HAP-1 (cell line): ENCODE measurements at places on chromosomes 2 and 18.

DNA sequence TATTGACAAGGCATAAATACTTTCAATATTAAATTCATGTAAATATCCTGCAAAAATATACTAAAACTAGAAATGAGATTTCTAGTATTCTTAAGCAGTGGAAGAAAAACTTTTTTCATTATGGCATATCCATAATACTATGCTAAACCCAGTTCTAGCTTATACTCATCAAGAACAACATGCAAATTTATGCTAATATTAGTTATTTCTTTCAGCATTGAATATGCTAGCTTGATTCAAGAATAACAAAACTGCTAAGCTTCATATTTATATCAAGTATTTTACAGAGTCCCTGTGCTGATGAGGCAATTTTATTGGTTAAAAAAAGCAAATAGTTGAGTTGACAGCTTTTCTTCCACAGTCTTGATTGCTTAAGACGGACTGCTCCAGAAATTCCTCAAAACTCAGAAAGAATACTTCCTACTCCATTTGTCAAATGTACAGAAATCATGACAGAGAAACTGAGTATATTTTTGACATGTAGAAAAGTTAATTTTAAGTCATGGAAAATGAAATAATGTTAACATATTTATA lies 105.0 kb downstream of the PIGN start:
- DNase-seq = no peak

- DNase-seq = no peak
These were observed 105.9 kb downstream of the DYSF start for GRCh38 chr2:71559080-71559827.

DNA sequence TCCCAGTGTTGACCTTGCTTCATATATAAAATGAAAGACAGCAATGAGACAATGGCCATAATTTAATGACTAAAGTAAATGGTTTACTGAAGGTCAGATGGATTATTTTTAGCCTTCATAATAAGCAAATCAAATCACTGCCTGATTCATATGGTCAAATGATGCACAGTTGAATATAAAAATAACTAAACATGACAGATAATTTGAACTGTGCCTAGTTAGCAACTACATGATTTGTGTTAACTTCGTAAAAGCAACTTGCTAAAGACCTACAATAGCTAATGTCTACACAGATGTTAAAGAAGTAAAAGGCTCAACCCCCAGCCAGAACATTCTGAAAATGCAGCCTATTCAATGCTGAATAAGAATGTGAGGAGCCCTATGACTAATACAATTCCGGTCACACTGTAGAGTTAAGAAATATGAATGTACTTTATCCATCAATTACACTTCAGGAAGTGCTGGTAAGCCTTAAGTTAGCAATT lies 590.8 kb upstream of the CDH2 start:
- no peak for DNase-seq

- no peak for DNase-seq
These were observed 13.7 kb downstream of the DSC2 start for GRCh38 chr18:31088532-31088931.

DNA sequence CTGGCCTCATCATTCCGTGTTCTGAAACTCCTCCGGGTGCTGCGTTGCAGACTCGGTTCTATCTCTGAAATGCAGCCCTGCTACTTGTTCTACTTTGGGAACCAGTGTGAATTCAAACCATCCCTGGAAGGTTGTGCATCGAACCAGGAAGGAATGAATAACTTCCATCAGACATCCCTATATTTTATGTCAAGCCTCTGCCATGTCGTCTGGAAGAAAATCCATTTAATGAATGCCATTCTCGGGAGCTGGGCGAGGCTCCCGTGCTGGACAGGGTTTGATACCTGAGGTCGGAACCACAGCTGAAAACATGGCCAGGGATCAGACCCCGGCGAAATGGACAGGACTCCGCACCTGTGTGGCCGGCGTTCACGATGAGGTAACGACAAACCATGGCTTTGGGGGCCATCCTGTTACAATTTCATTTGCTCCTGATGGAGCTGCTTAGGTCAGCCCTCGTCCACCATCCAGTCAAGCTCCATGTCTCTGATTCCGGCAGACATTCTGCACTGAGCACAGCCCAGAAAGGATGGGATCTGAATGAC lies 821.6 kb downstream of the GALR1 start:
- DNase-seq = no peak
